Stimulated activated CD4-positive, alpha-beta T cell treated with anti-CD3 and anti-CD28 coated beads, Interleukin-15, amount 100 ng/mL, for 1 hour (primary cell): ENCODE measurements at places on chromosomes 2 and 18.
A peak's percentile ranks its signal among the peaks of the same experiment; 100 is the strongest.

DNA sequence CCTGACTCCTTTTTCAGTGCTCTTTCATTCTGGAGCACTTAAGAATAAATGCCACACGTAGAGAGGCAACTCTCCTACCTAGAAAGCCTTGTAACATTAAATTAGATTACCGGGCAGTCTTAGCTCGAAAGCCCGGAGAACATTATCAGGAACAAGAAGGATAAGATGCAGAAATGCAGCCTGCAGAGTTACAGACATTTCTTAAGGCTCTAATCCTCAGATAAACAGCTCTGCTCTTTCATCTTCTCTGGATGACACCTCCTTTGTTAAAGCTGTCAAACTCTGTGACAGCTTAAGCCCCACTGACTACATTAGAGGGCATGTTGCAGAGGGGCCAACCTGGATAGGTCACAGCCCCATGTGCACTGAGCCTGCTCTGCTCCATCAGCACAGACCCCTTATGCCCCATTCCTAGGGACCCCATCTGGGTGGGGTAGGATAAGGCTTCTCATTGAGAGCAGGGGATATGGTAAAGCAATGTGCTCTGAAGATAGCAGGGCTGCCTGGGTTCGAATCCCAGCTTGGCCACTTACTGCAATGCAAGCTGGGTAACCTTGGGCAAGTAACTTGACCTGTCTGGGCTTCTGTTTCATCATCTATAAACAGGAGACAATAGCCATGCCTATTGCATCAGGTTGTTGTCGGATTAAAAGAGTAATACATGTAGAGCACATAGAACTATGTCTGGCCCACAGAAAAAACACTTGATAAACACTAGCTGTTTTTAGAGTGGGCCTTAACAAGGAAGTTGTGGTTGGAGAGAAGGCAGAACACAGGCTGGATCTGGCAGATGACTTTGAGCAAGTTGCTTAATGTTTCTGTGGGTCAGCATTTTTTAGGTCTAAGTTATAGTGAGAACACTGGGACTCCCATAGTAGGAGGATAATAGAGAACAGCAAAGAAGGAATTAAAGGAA, 111.4 kb downstream of the THNSL2 start:
- no peak for DNase-seq

GRCh38 chr2:8489221-8489620, 192.6 kb upstream of the ID2 start:
- no peak for DNase-seq

DNA sequence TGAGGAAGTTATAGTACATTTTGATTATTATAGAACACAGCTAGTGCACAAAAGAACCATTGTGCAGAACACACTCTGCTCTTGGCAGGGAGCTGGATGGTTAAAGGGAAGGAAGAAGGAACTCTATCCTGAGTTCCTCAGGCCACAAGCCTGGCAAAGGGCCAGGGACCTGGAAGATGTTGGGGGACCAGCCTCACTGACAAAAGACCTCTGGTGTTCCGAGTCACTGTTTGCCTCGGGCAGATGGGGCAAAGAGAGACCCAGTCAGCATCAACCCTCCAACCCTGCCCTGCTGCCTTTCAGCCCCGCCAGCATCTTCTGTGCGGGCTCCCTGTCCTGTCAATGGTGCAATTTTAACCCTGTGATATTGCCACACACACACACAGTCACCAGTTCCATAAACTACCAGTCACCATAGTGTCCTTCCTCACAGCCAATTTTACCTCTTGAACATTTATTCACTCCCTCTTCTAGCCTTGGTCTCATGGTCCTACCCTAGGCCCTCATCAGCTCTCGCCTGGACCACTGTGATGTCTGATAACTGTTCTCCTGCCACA, 21.9 kb downstream of the NEMP2 start:
- DNase-seq = no peak

DNA sequence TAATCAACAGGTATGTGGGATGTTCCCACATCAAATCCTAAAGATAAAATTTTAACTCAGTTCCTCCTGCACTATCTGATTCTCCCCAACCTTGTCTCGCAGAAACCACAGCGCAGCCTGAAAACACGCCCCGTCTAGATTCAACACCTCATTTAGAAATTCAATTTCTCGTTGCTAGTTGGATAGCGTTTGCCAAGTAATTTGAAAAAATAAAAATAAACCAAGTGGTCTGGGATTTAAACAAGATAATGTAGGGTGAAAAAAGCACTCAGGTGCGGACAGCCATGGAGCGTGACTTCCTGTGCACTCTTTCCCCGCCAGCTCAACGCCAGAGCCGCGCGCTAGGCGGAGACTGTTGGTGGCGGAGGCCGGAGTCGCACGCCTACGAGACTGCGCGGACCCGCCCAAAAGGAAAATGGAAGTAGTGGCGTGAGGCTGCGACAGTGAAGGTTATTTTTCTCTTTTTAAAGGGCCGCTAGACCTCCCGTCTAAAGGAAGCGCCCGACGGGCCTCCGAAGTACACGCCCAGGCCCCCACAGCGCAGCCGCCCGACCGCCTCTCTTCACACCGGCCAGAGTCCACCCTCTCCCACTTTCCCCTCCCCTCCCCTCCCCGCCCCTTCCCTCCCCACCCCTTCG, 615 bp upstream of the CCNT2 start:
- peak; percentile 73 for DNase-seq

DNA sequence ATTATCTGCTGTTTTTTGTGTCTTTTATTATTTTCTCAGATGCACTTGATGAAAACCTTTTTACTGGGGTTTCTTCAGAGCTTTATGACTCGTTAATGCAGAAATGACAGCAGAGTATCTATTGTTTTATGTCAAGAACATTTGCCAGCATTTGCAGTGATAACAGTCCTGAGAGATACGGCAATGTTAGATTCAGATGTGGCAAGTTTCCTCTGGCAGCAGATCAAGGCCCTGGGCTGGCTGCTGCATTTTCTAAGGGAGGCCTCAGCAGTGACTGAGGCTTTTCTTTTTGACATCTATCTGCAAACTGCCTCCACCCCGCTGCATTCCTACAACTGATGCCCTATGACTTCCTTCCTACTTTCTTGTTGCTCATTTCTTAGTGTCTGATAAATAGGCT, 40.2 kb downstream of the EFEMP1 start:
- no peak for DNase-seq
